ENCODE measurements at places on chromosomes 6 and 20.
A peak's percentile ranks its signal among the peaks of the same experiment; 100 is the strongest.

GRCh38 chr6:122412001-122412400, 12.5 kb downstream of the HSF2 start:
- no peak for DNase-seq

DNA sequence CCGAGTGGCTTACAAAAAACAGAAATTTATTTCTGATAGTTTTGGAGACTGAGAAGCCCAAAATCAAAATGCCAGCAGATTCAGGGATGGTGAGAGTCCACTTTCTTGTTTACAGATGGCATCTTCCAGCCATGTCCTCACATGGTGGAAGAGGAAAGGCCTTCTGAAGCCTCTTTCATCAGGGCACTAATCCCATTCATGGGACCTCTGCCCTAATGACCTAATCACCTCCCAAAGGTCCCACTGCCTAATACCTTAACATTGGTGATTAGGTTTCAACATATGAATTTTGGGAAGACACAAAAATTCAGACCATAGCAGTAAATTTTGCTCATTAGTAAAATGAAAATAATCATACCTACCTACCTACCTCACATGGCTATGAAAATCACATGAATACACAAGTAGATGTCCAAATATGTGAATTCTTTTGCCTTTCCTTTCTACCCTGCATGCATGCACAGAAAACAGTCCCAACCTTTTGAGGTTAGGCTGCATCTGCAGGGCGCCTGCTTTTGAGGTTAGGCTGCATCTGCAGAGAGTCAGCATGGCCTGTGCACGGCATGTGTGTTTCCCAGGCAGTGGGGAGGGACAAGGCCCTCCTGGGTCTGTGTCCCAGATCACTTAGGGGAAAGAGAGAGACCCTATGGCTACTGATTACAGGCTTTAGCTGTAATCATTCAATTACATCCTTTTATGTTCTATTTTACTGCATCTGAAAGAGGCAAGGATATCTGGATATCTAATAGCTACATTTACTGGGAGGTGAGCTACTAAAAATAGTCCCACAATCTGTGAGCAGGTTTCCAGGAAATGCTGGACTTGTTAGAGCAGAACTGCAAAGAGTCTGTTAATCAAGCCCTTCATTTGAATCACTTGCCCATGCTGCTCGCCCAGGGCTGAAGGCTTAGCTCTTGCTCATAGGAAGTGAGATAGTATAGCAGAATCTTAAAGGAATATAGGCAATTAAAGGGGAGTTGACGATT, 497.7 kb upstream of the MARCKS start:
- no peak for DNase-seq

- DNase-seq, result no peak
Observed at GRCh38 chr6:133724726-133725125, 164.2 kb upstream of the TCF21 start.

GRCh38 chr6:53347921-53348370, 804 bp downstream of the ELOVL5 start:
- peak; percentile 10 for DNase-seq

DNA sequence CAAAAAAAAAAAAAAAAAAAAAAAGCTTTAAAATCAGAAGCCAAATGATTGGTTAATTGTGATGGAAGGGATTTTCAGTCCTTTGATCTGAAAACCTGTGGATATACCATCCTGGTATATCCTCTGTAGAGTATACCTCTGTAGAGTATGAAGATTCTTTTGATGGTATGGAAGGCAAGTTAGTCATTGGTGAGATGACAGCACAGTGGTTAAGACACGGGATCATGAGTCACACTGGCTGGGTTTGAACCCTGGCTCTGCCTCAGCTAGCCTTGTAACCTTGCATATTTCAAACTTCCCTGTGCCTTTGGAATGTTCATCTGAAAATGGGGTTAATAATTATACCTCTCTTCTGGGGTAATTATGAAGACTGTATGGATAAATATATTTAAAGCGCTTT, 179.3 kb downstream of the CARMIL1 start:
- DNase-seq, result no peak
